Tibial nerve (tissue), 4 donors: ENCODE measurements at places on chromosomes 7 and 10. TPM values are rescaled to one million over a fixed set of nuclear protein-coding genes. Genes with fewer than 3 reads are reported as not detected.

GRCh38 chr10:119416855-119417254, 125.7 kb downstream of the RGS10 start:
- DNase-seq = no peak

SPAM1 gene
- total RNA-seq = not detected

GIMAP1 gene
- total RNA-seq = 10.4 TPM

LMOD2 gene
- not detected for total RNA-seq

DNA sequence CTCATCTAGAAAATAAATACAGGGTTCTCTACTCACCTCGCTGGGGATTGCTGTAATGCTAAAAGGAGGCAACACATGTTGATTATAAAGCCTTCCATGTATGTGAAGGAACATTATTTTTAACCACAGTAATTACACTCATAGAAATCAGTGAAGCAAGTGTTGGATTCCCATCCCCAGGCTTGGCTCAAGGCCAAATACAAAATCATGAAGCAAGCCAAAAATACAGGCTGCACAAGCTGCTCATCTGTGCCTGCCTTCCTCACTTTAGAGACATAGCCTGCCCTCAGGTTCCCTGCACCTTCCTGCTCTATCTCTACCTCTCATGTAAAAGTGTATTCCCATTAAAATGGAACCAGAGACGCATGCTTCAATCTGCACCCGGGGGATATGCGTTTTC, 1077.1 kb upstream of the C7orf33 start:
- no peak for DNase-seq

HHEX gene
- 6.7 TPM for total RNA-seq

GRCh38 chr7:25496476-25497368, 268.4 kb upstream of the NPVF start:
- no peak for DNase-seq

CROT gene
- 12.0 TPM for total RNA-seq

ANKRD30A gene
- under 0.01 TPM for total RNA-seq

VPS37D gene
- 2.7 TPM for total RNA-seq

DNA sequence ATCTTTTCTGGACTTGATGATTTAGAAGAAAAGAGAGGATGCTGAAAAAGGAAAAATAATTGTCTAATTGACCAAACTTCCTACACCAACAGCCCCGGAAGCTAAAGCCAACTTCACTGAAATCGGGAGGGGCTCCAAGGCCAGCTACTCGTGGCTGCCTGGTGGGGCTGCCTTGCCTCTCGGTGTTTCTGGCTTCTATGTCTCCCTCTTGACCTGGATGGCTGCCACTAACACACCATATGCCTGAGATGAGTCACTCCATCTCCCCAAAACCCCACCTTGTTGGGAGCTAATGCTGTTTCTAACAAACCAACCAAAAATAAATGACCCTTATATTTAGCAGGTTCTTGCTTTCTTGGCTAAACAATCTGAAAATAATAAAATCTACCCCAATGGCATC, 87.6 kb upstream of the AFAP1L2 start:
- no peak for DNase-seq

DNA sequence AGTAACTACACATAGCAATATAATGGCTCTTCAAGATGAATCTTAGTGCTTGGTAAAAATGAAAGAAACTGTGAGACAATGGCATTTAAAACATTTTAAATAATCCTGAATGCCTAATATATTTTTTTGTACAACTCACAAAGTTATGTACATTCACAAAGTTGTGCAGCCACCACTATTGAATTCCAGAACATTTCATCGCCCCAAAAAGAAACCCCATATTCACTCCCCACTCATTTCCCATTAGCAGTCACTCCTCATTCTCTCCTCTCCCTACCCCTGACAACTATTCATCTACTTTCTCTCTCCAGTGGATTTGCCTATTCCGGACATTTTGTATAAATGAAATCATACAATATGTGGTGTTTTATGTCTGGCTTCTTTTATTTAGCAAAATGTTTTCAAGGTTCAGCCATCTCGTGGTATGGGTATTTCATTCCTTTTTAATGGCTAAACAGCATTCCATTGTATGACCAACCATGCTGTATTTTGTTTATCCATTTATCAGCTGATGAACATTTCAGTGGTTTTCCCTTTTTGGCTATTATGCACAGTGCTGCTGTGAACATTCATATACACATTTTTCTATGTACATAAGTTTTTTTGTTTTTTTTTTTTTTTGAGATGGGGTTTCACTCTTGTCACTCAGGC, 34.7 kb downstream of the ENTPD7 start:
- no peak for DNase-seq

PDGFA gene
- total RNA-seq = 33.4 TPM

DNA sequence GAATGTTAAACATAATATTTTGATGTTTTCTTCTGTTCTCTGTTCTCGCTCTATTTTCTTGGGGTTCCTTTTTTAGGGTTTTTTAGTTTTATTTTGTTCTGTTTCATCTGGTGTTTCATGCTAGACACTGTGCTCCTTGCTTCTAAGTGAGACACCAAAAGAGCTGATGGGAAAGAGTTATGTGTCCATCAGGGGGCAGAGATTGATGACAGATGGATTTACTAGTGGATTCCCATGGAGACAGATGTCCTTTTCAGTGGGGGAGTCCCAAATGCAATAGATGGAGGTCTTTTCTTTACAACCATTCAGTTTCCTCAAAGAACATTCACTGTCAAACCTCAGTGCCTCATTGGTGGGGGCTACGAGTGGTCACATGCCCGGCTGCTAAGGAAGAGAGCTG, 34.9 kb downstream of the PRTFDC1 start:
- DNase-seq = no peak

DNA sequence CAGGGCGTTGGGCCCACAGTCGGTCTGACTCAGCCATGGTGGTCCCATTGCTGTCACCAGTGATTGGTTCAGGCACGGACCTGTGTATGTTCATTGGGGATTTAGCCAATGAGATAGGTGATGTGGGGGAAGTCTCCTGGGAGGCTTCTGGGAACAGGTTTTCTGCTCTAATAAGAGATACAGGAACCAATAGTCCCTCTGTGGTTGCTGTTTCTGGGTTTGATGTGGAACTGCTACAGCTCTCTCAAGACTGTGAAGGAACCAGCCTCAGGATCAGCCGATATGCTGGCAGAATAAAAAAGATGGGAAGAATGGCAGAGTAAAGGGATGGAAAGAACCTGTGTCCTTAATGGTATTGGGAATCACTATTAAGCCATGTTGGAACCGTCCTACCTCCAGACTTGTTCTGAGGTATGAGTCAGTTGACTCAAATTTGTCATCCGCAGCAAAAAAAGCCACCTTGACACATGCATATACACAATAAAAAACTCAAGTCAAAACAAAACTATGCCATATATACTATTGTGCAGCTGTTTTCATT, 70.6 kb downstream of the MCMBP start:
- DNase-seq = no peak

DNA sequence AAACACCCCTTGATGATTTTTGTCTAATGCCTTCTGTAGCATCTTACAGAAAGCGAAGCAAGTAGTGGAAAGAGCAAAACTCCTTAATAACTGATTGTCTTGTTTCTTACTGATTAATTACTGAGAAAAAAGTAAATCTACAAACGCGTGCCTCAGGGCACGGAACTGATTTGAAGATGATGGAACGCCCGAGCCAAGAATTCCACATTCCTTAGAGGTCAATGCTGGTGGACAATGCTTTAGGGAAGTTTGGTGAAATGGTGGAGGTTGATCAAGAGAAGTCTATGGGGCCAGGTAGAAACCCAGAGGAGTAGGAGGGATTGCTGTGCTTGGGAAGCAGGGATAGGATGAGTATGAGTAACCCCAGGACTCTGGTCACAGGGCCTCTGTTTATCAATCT, 5.0 kb upstream of the SORBS1 start:
- DNase-seq = no peak

GRCh38 chr10:130921461-130921860, 390.1 kb downstream of the TCERG1L start:
- no peak for DNase-seq

- peak; percentile 74 for DNase-seq
Observed at GRCh38 chr10:102814873-102815661, 22.1 kb downstream of the CYP17A1 start.

- DNase-seq = no peak
Observed at GRCh38 chr7:21192657-21193056, 235.2 kb upstream of the SP4 start.

DNA sequence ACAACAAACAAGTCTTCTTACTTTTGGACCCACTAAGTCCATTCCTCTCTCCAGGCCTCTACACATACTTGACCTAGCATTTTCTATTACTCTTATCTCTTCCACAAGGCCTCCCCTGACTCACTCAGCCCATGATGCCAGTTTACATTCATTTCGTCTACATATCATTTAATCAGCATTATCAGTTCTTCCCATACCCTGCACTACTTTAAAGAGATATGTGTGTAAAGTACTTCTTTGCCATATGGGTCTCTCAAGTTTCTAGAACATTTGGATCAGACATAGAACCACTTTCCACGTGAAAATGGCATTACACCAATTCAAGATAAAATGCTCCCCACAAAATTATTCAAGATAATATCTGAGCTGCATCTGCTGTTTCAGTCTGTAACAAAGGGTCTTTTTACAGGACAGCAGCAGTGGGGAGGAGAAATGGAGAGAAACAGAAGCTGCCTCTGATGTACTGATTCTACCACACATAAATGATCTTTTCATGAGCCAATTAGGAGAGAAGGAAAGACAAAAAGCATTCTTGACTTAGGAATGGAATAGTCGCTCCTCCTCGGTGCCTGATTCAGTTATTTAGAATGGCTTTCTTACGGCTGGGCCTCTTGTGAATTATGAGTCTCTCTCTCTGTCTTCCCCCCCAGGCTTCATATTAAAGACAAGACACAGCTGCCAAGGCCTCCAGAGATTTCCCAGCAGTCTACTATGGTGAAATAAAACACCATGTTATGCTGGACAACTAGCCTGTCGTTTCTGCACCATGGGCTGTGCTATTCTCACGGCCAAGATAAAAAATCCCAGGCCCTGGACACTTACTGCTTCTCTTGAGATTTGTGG, 46.9 kb upstream of the SEPTIN7 start:
- no peak for DNase-seq

STK31 gene
- 0.84 TPM for total RNA-seq

- no peak for DNase-seq
Observed at GRCh38 chr7:156095908-156096539, 283.8 kb upstream of the SHH start.

GRCh38 chr10:80945264-80945880, 407.7 kb downstream of the SH2D4B start:
- DNase-seq = no peak

DNA sequence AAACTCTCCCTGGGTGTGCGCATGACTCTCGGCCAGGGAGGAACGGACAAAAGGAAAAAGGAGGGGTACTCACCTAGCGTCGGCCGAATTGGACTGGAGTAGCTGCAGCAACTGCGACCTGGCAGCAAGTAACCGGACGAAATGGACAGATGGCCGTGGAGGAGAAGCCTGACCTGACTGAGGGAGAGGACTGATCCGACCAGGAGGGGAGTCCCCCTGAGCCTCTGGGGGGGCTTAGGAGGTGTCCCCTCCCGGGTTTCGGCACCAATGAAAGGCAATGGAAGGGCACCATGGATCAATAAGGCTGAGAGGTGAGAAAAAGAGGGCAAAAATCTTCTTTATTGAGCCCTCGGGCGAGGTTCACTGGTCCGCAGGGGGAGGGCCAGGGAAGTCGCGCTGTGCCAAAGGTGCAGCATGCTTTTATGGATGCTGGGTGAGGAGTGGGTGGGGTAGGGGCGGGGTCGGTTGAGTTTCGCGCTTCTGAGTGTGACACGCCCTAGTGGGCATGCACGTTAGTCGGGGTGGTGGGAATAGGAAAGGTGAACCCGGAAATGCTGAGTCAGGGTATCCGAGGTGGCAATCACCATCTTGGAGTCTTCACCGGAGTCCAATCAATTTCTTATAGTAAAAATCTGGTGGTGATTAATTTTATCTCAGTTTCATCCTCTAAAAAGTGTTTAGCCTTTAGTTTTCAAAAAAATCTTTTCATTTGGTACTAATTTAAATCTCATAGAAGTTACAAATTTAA, 638.5 kb upstream of the DPP6 start:
- no peak for DNase-seq

LRRD1 gene
- 0.44 TPM for total RNA-seq

GRCh38 chr10:6208799-6209235, 6.1 kb downstream of the PFKFB3 start:
- no peak for DNase-seq

DNA sequence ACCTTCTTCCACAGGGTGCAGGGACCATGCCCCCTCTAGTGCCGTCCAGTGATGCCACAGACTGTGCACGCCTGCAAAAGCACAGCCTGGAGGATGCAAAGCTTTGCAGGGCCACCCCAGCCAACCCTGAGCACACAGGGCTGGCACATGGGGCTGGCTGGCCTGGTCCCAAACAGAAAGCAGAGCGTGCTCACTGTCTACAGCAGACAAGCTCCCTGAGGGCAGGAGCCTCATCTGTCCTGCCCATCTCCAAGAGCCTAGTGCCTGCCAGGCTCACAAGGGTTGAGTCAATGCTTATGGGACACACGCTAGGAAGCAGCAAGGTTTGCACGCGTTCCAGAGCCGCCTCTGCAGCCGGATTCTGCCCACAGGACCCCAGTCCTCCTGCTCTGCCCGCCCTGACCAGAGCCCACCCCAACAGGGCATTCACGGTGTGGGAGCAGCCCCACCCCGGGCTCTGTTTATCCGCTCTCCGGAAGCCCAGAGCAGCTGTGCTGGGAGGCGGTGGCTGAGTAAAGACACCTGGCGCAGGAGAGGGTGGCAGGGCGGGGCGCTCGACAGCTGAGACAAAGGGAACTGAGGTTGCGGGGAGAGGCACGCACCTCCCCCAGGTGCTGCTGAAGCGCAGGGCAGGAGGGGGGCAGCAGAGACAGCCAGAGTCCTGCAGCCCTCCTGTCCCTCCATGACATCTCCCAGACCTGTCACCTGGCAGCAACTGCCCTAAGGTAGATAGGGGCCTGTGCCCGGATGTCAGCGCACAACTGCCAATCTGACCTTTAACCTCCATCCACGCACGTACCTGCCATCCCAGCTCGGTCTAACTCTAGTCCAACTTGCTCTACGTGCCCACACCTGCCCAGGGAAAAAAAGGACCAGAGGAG, 4.3 kb downstream of the KCNH2 start:
- DNase-seq = no peak

- DNase-seq = peak; percentile 60
Observed at GRCh38 chr7:604001-604883, 84.6 kb upstream of the PDGFA start.

ELOVL3 gene
- total RNA-seq = not detected

CNTNAP2 gene
- total RNA-seq = not detected

TAS2R38 gene
- not detected for total RNA-seq

NODAL gene
- total RNA-seq = not detected

- DNase-seq = no peak
Observed at GRCh38 chr7:32063614-32064013, 6.6 kb downstream of the PDE1C start.

DNA sequence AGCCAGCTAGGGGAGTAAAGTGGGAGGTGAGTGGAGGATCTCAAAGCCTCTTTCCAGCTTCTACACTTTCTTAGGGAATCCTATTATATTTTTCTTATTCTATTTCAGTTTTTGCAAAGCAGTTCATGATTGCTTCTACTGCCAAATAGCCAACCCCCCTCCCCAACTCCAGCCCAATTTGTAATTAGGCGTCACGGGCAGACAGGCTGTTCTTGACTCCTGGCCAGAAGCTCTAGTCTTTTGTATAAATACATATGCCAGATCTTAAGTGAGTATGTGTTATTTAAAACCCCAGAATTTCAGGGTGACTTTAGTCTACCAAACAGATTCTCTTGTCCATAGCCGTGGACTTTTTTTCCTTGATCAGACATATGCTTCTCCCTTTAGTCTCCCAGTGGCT, 255.2 kb downstream of the BUB3 start:
- DNase-seq = no peak

- DNase-seq = no peak
Observed at GRCh38 chr7:28855538-28856217, 102.5 kb downstream of the TRIL start.
